ENCODE measurements at places on chromosomes 7 and 10.
A peak's percentile ranks its signal among the peaks of the same experiment; 100 is the strongest.

DNA sequence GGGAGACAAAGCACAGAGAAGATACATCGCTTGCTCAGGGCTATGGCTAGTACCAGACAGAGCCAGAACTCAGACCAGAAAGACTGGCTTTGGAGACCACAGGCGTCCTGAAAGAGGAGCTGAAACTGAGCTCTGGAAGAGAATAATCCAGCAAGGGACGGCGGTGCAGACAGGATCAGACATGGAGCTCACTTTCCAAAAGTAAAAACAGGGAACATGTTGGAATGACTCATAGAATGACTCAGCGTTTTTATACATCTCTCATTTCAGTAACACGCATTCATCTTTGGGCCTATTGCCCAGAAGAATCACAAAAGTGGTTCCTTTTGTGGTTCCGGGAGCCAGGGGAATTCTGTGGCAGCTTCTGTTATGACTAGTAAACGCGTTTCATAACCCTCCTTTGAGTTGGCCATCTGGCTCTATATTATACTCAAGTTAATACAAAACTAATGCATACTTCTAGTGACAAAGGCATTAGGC lies 37.2 kb downstream of the PLEKHS1 start:
- peak; percentile 9 for DNase-seq

DNA sequence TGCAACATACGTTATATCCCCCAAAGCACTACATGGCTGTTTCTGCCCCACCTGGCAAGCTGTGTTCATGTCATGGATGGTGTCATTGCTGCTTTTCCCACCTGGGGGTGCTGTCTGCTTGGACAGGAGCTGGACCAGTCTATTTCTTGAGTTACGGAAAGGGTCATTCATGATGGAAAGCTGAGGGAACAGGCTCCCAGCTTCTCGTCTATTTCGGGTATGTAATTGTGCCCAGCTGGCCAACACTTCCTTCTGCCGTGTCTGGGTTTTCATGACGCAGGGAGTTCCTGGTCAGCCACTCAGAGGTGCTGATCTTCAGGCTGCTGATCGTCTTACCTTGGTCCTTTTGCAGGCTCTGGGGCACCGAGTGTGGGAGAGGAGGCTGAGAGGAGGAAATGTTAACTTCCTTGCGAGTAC lies 8.6 kb downstream of the BTBD16 start:
- peak; percentile 19 for DNase-seq

- DNase-seq, result no peak
Measured at GRCh38 chr10:32244421-32245207, 102.3 kb downstream of the EPC1 start.

- DNase-seq, result no peak
Measured at GRCh38 chr10:46268076-46268881, 18.5 kb upstream of the ANTXRL start.

DNA sequence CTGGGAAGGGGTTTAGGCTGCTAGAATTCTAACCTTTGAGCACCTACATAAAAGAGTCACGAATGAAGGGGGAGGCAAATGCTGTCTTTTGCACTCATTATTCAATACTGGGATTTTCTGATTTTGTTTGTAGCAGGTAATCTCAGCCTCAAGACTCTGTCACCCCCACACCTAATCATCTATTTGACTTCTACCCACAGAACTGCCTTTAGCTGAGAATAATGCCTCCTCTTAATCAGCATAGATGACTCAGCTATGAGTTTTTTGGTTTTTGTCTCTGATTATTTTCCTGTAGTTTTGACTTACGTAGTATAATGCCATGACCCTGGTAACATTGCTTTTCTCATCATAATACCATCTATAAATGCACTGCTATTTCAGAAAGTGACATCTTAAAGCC lies 42.7 kb upstream of the CACNB2 start:
- no peak for DNase-seq

- no peak for DNase-seq
Measured at GRCh38 chr10:124030492-124031110, 62.8 kb downstream of the CHST15 start.

DNA sequence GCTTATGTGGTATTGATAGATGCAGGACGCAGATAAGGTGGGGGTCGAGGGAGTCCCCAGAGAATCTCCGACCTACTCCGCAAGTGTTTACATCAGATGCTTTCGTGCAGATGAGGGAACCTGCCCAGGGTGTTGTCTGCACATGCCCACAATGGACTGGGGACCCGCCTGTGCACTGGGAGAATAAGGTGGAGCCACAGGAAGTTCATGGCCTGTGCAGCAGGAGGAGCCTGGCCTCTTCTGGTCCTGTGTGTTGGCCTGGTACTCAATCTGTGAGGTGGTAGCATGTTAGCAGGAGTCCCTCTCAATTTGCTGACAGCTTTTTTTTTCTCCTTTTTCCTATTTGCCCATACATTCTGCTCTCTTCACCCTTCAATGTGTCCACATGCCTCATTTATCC lies 54.1 kb upstream of the AKR1C1 start:
- DNase-seq, result no peak

- DNase-seq, result no peak
Measured at GRCh38 chr7:77674878-77675277, 21.4 kb upstream of the RSBN1L start.

DNA sequence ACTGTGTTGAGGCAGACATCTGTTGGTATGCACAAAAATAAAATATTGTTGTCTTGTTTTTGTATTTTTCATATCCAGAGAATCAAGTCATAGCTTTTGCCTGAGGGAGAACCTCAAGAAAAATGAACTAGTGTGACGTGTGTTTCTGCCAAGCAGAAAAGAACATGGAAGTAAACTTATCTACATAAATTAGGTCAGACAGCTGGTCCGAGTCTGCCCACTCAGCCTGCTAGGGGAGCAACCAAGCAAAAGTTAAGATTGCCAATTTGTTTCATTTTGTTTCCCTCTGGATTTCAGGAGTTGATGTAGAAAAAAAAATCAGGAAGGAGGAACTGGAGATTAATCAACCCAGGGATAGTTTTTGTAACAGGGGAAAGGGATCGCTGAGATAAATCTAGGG lies 572.4 kb upstream of the LRRTM3 start:
- DNase-seq, result no peak

GRCh38 chr7:6227294-6227846 lies 45.1 kb downstream of the CYTH3 start:
- DNase-seq, result no peak

DNA sequence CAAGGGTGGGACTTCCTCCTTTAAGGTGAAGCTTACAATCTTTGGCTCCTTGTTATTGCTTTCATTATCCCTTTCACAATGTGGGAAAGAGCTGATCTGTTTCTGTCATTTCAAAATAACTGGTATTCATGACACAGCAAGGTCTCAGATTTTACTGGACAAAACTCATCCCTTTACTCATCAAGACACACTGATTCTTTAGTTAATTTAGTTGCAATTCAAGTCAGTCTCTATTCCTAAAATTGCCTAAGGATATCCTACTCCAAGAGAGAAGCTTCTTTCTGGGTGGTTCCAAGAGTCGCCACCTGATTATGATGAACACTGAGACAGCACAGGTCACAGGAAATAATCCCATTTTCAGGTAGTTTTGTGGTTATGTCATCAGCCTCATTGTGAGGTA lies 5.8 kb upstream of the PNLIPRP3 start:
- no peak for DNase-seq

GRCh38 chr10:128035557-128035973 lies 90.7 kb downstream of the MKI67 start:
- DNase-seq, result no peak

DNA sequence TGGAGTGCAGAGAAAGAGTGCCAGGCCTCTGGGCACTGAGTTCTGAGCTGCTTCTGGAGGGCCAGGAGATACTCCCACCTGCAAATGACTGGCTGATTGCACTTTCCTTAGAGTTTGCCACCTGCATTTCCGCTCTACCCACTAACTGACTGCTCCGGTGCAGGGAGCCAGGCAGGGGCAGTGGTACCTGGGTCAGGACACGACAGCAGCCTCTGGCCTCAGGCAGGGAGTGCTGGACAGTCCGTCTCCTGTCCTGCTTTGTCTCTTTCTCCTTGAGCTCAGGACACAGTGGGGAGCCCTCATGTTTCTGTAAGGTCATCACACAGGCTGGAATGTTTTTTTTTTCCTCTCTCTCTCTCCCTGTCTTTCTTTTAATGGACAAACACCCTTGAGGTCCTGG lies 252.0 kb downstream of the DPP6 start:
- DNase-seq, result no peak
